ENCODE measurements at places on chromosomes 5 and 9.

GRCh38 chr9:93909242-93909616 lies 45.9 kb downstream of the BARX1 start:
- DNase-seq: peak; percentile 20

DNA sequence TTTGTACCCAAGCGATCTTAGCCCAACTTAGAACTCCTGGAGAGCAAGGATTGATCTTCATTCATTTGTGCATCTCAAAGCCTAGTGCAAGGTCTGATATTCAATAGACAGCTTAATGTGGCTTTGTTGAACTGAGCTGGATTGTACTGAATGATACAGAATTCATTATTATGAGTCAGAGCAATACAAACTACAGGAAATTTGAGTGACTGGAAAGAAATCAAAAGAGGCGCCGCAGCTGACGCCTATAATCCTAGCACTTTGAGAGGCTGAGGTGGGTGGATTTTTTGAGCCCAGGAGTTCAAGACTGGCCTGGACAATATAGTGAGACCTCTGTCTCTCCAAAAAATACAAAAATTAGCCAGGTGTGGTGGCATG lies 58.6 kb downstream of the ENC1 start:
- no peak for DNase-seq

- DNase-seq: no peak
These were observed 175.2 kb upstream of the NREP start for GRCh38 chr5:111932199-111932598.

- DNase-seq: no peak
These were observed 191.8 kb downstream of the PRR16 start for GRCh38 chr5:120655828-120656435.

DNA sequence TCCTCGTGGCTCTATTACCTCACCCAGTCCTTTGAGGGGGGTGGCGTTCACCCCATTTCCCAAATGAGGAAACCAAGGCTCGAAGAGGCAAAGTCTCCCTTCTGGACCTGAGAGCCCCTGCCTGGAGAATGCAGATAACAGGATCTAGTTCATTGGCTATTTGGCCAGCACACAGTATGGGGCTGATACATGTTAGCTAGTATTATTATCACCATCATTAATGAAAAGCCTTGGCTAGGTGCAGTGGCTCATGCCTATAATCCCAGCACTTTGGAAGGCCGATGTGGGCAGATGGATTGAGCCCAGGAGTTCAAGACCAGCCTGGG lies 4.3 kb downstream of the SH3GLB2 start:
- DNase-seq: no peak

DNA sequence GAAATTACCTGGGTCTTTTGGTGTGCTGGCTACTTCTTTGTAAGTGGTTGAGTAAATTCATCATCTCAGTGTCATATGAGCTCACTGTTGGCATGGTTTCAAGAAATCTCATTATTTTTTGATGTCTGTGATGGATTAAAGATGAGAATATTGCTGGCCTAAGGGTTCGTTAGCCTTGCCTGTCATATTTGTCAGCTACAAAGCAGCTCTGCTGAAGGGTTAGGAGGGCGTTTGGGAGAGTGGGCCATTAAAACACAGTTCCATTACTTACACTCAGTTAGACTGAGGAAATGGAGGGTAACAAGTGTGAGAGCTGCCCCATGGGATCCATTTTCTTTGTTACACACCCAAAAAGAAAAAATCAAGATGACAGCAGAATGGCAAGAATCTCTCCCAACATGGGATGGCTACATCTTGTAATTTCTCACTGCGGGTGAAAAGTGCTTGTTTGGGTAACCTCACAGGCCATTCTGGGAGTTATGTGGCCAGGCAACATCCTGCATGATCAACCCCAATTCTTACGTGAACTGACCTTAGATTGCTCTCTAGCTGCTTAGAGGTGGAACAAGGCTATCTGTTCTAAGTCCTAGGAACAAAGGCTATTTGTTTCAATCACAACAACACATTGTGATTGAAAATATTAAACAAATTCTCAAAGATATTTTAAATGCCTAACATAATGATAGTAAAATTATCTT lies 609.5 kb upstream of the RGMB start:
- DNase-seq: no peak

DNA sequence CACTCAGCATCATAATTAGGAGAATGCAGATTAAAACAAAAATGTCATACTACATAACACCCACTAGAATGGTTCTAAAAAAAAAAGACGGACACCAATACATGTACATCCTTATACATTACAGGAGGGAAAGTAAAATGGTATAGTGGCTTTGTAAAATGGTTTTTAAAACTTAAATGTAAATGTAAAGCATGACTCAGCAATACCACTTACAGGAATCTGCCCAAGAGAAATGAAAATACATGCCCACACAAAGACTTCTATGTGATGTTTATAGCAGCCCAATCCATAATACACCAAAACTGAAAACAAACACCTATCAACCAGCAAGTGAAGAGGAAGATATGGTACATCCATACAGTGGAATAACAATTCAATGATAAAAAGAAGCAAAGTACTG lies 939.1 kb upstream of the ACO1 start:
- DNase-seq: no peak

GRCh38 chr5:32869216-32869615 lies 158.1 kb downstream of the NPR3 start:
- no peak for DNase-seq

- DNase-seq: no peak
These were observed 30.7 kb upstream of the PTGS1 start for GRCh38 chr9:122340161-122340560.

DNA sequence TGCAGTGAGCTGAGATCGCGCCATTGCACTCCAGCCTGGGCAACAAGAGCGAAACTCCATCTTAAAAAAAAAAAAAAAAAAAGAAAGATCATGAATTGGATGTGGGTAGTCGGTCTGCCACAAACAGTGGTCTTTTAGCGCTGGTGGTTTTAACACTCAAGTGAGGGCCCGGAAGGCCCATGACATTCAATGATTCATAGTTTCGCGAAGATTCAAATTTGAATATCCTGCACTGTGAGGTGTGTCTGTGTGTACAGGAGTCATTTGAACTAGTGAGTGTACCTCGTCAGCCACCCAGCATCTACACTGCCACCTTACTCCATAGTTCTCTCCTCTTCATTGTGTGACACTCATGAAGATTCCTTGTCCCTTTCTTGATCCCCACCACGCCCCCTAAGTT lies 41.3 kb downstream of the CFAP77 start:
- DNase-seq: no peak

- DNase-seq: no peak
These were observed 14.1 kb upstream of the SFXN1 start for GRCh38 chr5:175464074-175464941.

DNA sequence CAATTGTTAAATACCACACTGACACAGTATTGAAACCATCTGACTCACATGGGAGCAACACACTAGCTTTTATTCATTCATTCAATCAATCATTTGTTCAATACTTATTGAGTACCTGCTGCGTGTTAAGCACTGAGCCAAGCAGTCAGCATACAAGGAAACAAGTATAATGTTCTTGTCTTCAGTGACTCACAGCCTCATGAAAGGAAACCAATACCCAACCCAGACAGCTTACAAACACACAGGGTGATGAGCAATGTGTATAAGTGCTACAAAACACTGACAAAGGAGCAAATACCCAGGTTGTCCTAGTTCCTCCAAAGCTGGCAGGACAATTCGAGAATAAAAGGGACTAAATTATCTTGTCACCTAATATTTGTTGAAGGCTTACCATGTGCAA lies 67.6 kb upstream of the RASEF start:
- DNase-seq: no peak

- DNase-seq: no peak
These were observed 13.1 kb downstream of the DAP start for GRCh38 chr5:10747678-10748622.

- no peak for DNase-seq
These were observed 121.5 kb downstream of the FEM1C start for GRCh38 chr5:115423051-115423450.
